Upper lobe of left lung (tissue), 6 donors: ENCODE measurements at places on chromosomes 5 and 9.

DNA sequence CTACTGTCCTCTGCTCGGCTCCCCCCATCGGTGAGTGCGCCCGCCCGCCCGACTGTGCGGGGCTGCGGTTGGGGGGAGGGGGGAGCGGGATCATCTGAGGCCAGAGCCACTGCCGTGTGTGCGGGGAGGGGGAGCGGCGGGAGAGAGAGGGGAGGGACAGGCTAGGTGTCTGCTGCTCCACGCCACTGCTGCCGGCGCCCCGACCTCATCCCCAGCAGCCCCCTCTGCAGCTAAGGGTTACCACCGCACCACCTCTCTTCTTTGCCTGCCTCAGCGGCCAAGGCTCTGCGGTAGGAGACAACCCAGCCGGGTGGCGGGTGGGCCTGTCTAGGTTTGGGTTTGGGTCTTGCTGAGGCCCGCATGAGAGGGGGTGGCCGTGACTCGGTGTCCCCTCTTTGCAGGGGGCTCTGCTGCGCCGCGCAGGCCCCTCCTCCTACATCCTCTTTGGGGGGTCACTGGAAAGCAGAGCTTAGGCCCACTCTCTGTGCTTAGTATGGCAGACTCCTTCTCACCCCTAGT lies 670 bp upstream of the PURA start:
- no peak for DNase-seq

GRCh38 chr9:14433351-14434157 lies 119.6 kb upstream of the NFIB start:
- DNase-seq, result no peak

- DNase-seq, result peak; percentile 11
These were observed 25.5 kb downstream of the PITX1 start for GRCh38 chr5:135008556-135008955.

DNA sequence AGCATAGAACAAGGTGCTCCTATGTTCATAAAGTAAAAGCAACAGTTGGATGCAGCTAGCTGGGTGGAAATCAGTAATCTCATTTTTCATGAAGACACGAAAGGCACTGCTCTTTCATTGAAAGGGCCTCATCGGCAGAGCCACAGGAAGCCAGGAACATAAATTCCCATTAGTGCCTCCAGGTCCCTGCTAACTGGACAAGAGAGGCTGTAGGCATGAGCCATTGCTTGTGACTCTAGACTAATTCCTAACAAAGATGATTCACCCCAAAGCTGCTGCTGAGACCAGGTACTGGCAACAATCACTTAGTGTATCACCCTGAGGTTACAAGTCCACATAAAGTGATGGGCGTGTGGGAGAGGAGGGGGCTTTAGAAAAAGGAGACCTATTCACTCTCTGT lies 141.8 kb downstream of the BRINP1 start:
- no peak for DNase-seq

DNA sequence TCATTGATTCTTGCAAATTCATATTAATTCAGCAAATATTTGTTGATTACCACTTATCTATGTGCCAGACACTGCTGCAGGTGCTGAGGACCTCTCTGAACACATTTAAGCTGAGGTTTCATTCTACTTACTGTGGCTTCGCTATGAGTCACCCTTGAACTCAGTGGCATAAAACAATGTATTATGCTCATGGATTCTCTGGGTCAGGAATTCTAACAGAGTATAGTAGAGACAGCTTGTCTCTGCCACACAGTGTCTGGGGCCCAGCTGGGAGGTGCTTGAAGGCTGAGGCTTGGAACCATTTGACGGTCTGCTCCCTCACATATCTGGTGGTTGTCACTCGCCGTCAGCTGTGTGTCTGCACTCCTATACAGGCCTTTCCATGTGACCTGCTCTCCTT lies 124.3 kb upstream of the NR3C1 start:
- DNase-seq, result no peak

DNA sequence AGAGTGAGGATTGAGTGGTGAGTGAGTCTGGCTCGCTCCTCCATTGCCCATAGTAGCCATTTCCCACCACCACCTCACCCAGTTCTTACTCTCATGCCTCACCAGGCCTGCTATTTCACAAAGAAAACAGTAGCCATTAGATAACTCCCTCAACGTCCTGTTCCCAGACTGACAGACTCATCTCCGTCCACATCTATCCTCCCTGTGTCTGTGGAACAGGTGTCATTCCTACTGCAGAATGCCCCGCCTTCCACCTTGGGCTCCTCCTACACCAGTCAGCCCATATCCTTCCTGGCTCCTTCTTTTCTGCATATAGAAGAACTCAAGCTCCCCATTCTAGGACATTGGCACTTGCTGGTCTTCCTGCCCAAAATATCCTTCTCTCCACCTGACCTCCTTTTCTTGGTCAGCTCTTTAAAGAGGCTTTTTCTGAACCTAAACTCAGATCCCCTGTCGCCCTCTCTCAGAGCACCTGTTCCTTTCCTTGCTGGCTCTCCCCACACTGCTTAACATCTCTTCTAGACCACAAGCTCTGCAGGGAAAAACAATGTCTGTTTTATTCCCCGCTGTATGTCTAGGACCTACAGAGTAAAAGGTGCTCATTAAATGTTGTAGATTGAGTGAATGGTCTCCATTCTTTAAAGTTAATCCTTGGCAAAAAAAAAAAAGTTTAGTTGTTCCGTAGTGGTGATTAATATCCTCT lies 3.2 kb downstream of the TNFAIP8 start:
- DNase-seq, result no peak

GRCh38 chr5:34868791-34869190 lies 29.8 kb downstream of the TTC23L start:
- DNase-seq, result no peak

GRCh38 chr9:116576386-116576785 lies 110.7 kb upstream of the TRIM32 start:
- DNase-seq, result no peak

DNA sequence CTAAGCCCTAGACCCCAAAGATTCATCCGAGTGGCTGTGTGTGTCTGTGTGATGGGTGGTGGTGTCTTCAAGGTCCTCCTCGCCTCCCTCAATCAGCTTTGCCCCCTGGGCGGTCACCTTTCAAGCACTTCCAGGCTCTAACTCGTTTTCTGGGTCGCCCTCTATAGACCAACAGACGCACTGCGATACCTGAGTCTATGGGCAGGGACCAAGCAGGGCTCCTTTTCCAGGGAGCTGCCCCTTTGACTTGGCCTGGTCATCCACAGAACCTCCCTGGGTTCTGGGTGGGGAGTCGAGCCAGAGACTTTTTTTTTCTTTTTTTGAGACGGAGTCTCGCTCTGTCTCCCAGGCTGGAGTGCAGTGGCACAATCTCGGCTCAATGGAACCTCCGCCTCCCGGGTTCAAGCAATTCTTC lies 1.1 kb downstream of the SLC27A4 start:
- DNase-seq, result peak; percentile 74

DNA sequence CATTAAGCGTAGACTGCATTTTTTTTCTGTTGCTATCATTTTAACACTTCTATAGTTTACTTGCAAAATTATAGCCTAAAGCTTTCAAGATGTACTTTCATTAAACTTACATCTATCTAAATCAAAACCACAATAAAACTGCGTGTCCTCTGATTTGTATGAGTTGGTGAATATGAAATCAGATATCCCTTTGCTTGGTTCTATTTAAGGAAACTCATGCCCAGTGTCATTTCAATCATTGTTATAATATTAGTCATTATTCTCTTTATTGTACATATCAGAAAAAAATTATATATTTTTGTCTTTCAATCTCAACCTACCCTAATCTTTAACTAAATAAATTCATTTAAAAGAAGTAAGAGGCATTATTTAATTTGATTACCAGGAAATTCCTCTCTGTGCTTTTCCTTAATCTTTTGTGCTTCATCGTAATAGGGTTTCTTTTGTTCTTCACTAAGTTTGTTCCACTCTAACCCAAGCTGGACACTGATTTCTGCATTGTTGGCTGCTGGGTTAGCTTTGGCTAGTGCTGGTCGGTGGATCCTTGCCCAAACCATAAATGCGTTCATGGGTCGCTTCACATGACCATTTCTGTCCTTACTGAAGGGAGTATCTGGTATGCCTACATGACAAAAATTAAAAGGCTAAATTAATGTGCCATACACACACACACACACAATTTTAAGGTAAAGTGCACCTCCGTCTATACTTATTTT lies 3.8 kb downstream of the SOX30 start:
- no peak for DNase-seq

DNA sequence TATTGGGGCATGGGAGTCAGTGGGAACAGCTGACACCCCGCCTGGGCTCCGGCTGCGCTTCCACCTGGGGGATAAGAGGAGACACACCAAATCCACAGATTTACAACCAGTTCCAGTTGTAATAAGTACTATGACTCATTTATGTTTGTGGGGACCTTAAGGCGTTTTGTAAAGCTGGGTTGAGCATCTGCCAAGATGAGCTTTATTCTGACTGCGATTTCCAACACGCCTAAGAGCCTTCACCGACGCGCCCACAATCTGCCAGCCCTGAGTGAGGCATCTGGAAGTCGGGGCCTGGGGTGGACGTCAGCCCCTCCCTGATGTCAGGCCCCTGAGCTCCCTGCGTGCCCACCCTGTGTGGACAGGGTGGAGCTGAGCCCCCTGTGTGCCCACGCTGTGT lies 14.3 kb upstream of the LHX3 start:
- no peak for DNase-seq

DNA sequence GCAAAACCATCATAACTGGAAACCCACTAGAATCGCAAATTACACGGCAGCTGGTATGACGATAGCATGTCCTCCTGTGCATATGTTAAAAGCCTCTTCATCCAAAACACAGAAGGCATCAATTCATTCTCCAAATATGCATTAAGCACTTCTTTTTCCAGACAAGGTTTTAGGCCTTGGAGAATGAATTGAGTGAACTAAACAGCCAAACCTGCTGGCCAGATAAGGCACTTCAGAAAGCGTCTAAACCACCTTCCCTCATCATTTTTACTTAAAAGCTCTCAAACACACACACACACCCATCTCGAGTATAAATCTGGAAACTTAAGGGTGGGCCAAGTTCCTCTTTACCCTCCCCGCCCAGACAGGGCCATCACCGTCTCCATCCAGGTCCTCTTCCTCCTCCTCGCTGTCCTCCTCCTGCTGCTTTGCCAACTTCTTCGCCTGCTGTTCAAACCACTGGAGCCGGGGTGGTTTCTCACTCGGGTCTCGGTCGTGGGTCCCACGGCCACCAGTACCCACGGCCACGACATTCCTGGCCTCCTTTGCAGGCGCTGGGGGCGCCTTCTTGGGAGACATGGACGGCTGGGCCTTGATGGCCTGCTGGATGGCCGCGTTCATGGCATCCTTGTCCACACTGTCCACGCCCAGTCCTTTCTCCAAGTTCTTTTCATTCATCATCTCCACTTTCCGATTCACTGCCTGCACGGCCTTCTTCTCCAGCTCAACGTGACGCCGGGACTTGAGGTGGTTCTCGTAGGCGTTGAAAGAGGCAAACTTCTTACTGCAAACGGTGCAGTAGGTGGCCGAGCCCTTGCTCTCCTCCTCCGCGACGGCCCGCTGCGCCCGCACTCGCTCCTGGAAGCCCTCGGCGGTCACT lies 696 bp downstream of the ZNF622 start:
- peak; percentile 53 for DNase-seq

GRCh38 chr9:135486267-135487065 lies 6.9 kb downstream of the PPP1R26 start:
- DNase-seq, result no peak

DNA sequence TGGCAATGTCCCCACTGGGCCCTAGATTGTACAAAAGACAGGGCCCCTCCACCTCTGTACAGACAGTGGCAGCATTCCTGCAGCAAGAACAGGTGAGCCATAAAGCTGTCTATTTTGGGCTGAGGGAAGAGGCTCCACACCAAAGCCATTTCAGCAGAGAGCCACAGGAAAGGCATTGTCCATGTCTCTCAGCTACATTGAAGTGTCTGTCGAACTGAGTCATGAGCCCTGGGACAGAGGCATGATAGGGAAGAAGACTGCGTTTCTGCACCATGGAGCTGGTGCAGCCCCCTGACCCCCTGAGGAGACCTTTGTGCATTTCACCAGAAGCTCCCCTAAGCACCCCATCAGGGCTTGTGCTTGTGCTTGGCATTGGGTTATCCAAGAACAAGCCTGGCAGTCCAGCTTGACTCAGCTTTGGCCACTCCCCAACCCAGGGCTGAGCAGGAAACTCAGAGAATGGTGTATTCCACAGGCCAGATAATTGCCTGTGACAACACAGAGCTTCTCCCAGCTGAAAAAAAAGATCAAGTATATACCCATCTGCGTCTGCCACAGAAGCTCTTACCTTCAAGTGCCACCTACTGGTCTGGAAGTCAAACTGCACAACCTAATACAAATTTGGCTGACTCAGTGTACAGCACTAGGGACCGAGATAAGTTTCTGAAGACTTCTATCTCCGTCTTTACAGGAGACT lies 5.9 kb upstream of the FRMD3 start:
- no peak for DNase-seq

DNA sequence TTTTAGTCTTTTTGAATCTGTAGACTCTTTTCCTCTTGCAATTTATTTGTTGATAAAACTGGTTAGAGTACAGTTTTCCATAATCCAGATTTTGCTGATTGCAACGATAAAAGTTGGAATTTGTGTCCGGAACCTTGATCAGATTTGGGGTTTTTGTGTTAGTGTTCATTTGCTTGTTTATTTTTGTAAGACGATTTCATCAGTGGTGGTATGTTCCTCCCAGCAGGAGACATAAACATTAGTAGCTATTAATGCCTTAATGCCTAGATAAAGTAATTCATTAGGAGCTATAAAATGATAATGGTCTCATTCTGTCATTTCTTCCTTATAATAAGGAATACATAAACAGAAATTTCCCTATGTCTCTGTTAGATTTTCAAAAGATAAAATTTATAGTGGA lies 21.3 kb downstream of the RPS6 start:
- no peak for DNase-seq

- no peak for DNase-seq
These were observed 56.5 kb downstream of the PDE4D start for GRCh38 chr5:59837071-59837470.

DNA sequence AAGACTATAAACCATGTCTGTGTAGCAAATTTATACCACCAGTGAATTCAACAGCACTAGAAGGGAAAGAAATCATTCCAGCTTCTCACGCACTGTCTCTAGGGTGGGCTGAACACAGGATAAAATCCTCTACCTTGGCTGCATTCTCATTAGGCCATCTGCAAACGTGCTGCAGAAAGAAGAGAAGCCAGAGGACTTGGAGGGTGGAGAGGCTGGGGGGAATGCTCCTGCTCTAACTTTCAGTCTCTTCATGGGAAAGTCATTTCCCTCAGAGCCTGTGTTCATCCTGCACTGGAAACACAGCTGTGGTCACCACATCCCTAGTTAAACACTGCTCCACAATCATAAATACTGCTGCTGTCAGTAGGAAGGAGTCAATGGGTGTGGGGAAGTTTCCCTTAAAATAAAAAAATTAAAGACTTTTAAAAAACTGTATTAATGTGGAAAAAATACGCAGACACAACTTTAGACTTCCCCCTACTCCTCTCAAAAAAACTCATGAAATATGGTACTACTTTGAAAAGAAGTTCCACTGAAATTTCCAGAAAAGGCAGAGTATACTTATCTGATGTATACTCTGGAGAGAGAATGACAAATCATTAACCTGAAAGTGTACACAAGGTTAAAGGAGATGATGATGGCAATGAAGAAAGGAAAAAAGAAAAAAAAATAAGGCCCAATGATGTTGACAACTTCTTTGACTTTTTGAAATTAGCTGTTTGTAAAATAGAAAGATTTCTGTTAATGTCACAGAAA lies 46.8 kb downstream of the LHFPL2 start:
- no peak for DNase-seq

- DNase-seq, result peak; percentile 83
These were observed at the start of gene POU4F3 for GRCh38 chr5:146338774-146339714. POU4F3 (plus strand) TSS chr5:146338839; CDS start chr5:146339113, 274 bp downstream.
